H1 (cell line): ENCODE measurements at places on chromosomes 5 and 9. TPM values are rescaled to one million over a fixed set of nuclear protein-coding genes. Genes with fewer than 3 reads are reported as not detected.

GRCh38 chr9:116080561-116080960 is 73.0 kb upstream of the PAPPA start:
- H3K27me3 ChIP-seq, result no peaks in the 10 kb centered on the region
- H3K36me3 ChIP-seq, result no peaks in the 10 kb centered on the region
- no peaks in the 10 kb centered on the region for H3K4me1 ChIP-seq
- no peak for DNase-seq
- no peak overlapping the region for H3K4me3 ChIP-seq
- H3K27ac ChIP-seq, result no peak overlapping the region

DNA sequence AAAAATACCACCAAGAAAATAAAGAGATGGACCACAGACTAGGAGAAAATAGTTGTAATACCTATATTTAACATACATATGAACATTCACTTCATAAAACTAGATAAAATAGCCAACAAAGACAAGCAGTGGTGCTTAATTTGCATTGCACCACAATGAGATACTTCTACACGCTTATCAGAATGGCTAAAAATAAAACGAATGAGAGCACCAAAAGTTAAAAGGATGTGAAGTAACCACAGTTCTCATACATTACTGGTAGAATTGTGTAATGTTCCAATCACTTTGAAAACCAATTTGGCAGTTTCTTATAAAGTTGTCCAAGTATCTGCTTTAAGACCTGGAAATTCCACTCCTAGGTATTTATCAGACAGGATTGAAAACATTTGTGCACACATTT is 198.9 kb upstream of the SGCD start:
- no peaks in the 10 kb centered on the region for H3K4me1 ChIP-seq
- no peak for DNase-seq
- no peak overlapping the region for H3K27ac ChIP-seq
- no peak overlapping the region for H3K4me3 ChIP-seq
- H3K27me3 ChIP-seq, result no peaks in the 10 kb centered on the region

- no peak overlapping the region for H3K4me3 ChIP-seq
- H3K27me3 ChIP-seq, result no peaks in the 10 kb centered on the region
- no peaks in the 10 kb centered on the region for H3K36me3 ChIP-seq
Observed at GRCh38 chr5:35046774-35047173, 975 bp downstream of the AGXT2 start.

- H3K27ac ChIP-seq, result no peak overlapping the region
- peaks cover 3% of the 10 kb centered on the region; the same call in 1 of the 2 replicates for H3K4me1 ChIP-seq
- H3K36me3 ChIP-seq, result no peaks in the 10 kb centered on the region; the same call in 1 of the 2 replicates
Observed at GRCh38 chr9:93300585-93301081, 116.7 kb downstream of the WNK2 start.

Gene PLPPR1
- total RNA-seq, result 1.2 and 1.4 TPM in 2 replicates
